Fibroblast of the aortic adventitia (primary cell): ENCODE measurements at places on chromosomes 11 and 22.

DNA sequence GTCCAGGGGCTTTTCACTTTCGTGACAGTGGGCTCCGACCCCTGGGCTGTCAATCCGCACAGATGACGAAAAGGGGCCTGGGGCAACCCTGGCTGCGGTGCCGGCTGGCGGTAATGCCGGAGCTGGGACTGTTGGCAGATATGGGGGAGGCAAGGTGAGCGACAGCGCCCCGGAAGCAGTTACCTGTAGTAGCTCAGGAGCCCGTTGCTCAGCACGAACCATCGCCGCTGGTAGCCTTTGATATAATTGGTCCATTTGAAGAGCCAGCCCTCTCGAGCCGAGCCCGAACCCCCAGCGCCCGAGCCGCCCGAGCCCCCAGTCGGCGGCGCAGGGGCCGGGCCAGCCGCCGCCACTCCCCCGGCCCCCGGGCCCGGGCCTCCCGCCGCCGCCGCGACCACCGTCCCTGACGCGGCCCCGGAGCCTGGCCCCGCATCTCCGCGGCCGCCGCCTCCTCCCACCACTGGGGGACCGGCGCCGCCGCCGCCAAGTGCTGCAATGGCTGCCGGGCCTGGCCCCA is 396 bp downstream of the OSBP start:
- DNase-seq, result no peak

DNA sequence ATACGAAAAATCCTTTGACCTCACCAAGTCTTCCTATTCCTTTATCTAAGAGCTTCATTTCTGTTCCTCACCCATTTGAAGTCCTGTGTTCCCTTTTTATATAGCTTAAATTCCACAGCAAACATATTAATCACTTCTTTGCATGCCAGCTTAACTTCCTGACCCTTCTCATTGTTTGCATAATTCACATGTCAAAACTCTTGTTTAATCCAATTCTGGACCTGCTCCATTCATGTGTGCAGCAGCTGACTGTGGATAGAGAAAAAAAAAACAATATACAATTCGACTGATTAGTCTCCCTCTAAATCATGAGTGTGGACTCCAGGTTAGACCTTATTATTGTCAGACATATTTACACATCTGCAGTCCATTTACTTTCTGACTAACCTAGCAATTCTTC is 991.2 kb upstream of the TENM4 start:
- DNase-seq, result no peak

- no peak for DNase-seq
Measured at GRCh38 chr11:68775951-68776388, 24.6 kb upstream of the TESMIN start.

- peak; percentile 78 for DNase-seq
Measured at GRCh38 chr11:31643857-31644256, 134.3 kb downstream of the ELP4 start.

DNA sequence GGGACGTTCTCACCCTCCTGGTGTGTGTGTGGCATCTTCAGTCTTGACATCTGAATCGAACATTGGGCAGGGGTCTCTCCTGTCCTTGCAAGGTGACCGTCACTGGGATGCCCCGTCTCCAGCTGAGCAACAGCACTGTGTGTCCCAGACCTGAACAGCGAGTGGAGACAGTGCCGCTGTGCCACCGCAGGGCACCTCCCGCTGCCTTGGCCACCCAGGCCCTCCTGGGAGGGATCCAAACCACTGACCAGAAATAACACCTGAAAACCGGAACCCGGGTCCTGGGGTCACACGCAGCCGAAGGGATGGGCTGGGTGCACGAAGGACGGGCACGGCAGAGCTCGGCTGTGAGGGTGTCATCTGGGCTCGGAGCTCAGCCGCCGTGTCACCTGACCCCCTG is 102.2 kb downstream of the BRD1 start:
- DNase-seq, result no peak

DNA sequence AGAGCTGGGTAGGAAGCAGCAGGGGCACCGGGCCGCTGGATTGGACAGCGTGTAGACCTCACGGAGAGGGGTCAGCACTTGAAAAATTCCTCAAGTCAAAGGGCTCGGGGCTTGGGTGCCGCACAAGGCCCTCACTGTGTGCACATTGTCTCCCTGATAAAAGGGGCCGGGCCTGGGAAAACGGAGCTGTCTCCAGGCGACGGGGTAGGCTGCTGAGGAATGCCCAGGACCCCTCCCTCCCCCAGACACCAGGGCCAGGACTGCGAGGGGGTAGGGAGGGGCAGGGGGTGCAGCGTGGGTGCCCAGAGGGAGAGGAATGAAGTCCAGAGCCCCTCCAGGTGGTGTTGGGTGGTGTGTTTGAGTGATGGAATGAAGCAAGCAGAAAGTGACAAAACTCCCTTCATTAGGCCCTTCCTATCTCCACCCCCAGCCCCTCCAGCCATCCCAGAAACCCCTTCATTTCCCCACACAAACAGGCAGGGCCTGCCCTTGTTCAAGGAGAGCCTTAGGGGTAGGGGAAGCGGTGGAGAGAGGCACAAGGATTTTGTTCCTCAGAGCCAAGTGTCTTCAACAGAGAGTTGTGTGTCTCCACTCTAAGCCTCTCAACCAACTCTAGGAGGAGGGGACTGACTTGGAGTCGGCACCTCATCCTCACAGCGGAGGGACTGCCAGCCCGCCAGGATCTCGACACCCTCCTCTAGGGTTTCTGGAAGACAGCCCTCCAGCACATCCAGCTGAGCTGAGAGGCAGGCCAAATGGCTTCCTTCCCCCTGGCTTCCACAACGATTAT is 63.9 kb downstream of the SYN3 start:
- no peak for DNase-seq

DNA sequence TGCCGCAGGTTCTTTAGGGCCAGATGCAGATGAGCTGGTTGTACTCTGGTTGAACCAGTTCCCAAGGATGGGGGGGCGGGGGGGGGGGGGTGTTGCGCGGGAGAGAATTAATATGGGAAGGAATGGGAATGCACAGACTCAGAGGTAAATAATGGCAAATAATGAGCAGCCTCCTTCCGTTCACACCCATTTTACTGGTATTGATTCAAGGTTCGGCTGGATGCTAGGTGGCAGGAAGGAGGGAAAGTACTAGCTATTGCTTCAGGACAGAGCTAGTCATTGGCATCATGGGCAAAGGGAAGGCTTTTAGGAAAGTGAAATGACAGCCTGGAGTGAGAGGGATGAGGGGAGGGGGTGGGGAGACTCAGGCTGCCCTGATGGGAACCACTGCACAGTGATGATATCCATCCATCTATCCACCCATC is at the start of gene VSTM5:
Gene VSTM5 (minus strand): TSS at position 25 of the 425 bp plus-strand sequence. CDS start 116 bp downstream, outside the sequence.
- no peak for DNase-seq

DNA sequence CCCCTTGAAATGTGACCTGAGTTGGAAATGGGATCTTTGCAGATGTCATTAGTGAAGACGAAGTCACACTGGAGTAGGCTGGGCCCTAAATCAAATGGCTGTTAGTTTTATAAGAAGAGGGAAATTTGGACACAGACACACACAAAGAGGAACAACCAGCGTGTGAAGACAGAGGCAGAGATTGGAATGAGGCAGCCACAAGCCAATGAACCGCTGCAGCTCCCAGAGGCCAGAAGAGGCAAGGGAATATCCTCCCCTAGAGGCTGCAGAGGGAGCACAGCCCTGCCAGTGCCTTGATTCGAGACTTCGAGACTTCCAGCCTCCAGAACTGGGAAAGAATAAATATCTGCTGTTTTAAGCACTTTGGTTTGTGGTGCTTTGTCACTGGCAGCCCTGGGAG is 484.5 kb downstream of the MN1 start:
- peak; percentile 26 for DNase-seq

DNA sequence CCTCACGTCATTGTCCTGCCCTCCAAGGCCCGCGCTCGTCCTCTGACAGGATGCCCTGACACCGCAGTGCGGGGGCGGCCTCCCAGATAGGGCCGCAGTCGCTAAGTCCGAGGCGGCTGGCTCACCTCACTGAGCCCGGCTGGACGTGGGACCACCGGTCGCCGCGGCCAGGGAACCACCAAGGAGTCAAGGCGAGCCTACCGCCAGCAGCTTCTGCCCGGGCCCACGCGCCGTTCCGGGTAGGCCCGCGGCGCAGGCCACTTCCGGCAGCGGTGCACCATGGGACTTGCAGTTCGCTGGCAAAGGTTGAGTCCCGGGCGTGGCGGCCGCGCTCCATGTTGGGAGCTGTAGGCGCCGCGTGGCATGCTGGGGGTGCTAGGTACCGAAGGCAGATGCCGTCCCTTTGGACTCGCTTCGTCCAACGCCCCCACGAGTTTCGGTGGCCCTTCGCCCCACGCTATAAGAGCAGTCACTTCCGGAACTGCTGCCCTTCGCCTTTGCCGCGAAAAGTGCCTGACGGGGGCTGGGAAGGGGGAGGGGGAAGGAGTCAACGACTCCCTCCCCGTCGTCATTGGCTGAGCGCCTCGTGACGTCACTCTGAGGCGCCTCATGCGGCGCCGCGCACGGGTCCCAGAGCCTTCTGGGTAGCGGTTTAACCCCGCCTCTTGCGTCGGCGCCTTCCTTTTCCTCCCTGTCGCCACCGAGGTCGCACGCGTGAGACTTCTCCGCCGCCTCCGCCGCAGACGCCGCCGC is at the start of gene RPLP2:
Gene RPLP2 (plus strand): TSS at position 681 of the 753 bp plus-strand sequence. CDS start 268 bp downstream, outside the sequence.
- DNase-seq, result peak; percentile 96

DNA sequence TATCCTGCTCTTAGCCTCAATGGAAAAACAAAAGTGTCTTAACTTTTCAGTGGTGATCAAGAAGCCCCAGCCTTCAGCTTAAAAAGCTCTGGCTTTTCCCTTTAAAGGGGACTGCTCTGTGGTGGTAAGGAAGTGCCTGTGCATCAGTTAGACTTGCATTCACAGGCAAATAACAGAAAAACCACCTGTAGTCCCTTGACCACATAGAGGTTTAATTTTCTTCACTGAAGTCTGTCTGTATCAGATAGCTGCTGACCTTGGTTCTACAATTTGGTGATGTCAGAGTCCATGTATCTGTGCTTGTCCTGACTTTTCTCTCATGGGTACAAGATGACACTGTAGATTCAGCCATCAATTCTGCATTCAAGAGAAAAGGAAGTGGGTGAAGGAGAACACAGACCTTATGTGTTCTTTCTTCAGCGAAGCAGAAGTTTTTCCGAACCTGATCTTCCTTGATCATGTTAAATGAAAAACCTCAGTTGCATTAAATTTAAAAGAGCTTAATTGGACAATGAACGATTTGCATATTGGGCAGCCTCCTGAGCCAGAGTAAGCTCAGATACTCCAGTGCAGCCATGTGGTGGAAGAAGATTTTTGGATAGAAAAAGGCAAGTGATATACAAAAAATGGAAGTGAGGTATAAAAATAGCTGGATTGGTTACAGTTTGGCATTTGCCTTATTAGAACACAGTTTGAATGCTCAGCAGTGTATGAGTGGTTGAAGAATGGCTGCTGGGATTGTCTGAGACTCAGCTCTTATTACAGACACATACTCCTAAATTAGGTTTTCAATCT is 43.2 kb upstream of the RDX start:
- no peak for DNase-seq

DNA sequence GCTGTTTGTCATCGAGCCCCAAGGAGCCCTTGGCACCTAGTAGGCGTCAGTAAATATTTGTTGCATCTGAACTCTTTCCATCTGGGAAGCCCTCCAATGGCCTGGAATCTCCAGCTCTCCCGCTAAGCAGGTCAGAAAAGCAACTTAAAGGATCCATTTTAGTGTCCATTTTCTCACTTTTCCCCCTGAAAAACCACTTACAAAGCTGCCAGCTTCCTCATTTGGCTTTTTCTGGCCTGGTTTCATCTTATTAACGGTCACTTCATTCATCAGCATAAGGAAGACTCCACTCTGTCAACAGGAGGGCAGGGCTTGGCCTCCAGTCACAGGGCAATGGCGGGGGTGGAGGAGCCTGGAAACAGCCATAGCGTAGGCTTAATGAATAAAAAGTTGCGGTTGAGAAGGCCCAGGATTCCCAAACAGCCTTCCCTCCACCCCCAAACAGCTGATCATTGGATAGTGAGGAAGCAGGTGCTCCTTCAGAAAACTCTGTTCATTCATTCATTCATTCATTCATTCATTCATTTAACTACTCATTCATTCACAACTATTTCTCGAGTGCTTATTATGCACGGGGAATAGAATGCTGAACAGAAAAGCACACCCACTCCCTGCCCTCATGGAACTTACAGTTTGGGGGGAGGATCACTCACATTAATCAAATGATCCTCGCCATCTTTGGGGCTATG is 104.5 kb upstream of the RCN1 start:
- DNase-seq, result no peak

- no peak for DNase-seq
Measured at GRCh38 chr11:409008-409599, 5.7 kb downstream of the SIGIRR start.

DNA sequence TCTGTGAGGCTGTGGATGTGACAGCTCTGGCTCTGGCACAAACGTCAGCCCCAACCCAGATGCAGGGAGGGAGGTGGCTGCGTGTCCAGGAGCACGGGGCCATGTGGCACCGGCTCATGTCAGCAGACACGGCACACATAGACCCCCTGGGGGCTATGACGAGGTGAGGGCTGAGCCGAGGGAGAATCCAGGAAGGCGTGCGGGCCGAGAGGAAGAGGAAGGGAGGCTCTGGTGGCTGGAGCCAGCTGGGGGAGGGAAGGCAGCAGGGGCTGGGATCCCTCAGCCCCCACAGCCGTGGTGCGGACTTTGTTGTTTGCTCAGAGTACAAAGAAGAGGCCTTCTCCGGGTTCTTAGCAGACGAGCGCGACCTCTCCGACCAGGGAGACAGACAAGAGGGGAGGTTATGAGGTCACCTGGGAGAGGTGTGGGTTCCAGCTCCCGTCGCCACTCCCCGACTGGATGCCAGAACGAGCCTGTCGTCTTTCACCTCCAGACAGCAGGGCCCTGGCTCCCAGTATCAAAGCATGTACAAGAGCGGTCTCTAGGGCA is 46.1 kb downstream of the CDKN1C start:
- DNase-seq, result no peak

GRCh38 chr22:46272196-46272595 is 4.4 kb downstream of the TTC38 start:
- no peak for DNase-seq

DNA sequence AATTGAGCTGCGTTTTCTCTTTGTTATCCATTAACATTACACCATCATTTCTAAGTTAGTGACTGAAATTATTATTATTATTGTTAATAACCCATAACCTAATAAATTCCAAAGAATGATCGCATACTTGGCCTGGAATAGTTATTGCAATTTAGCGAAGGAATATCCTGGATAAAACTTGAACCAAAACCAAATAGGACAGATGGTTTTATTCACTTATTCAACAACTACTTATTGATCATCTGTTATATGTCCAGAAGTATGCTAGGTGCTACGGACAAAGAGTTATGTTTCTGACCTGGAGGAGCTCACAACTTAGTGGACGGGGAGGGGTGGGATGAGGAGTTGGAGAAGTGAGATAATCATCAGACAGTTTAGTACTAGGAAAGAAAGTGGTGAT is 44.8 kb upstream of the ARHGAP20 start:
- DNase-seq, result no peak

DNA sequence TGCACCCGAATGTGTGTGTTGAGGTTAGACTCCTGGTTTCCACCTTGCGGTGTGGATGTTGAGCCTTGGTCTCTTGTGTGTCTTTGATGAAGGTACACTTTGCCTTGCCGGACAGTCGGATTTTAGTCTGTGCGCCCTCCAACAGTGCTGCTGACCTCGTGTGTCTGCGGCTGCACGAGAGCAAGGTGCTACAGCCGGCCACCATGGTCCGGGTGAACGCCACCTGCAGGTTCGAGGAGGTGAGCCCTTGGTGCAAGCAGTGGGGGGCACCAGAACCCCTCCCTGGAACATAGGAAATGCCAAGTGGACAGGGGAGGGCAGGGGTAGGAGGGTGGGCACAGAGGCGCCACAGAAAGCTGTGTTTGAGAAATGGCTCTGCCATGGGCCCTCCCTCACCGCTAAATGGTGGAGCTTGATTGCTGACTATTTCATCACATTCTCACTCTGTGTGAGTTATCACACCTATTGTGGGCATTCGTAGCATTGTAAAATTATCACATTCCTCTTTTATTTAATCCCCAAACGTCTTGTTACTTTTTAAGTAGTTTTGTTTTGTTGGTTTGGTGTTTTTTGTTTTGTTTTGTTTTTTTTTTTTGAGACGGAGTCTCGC is 26.4 kb upstream of the PANX2 start:
- DNase-seq, result no peak
